NCI-H345 (cell line): ENCODE measurements at places on chromosomes 5 and 9.

DNA sequence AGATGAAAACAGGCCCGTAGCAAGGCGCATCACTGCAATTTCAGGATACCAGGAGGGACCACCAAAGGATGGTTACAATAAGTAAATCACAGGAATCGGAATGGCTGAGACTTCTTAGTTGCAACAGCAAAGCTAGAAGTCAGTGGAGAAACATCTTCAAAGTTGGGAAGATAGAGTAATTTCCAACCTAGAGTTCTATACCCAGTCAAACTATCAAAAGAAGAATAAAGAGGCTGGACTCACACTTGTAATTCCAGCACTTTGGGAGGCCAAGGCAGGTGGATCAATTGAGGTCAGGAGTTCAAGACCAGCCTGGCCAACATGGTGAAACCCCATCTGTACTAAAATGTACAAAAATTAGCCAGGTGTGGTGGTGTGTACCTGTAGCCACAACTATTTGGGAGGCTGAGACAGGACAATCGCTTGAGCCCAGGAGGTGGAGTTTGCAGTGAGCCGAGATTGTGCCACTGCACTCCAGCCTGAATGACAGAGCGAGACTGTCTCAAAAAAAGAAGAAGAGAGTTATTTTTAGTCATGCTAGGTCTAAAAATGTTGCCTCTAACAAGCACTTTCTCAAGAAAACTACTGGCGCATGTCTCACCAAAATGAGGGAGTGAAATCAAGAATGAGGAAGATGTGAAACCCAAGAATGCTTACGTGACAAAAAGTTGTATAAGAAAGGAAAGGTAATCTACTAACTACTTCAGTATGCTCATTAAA is 267.7 kb downstream of the DENND1A start:
- DNase-seq: no peak

GRCh38 chr5:161078793-161079192 is 226.8 kb upstream of the ATP10B start:
- no peak for DNase-seq

DNA sequence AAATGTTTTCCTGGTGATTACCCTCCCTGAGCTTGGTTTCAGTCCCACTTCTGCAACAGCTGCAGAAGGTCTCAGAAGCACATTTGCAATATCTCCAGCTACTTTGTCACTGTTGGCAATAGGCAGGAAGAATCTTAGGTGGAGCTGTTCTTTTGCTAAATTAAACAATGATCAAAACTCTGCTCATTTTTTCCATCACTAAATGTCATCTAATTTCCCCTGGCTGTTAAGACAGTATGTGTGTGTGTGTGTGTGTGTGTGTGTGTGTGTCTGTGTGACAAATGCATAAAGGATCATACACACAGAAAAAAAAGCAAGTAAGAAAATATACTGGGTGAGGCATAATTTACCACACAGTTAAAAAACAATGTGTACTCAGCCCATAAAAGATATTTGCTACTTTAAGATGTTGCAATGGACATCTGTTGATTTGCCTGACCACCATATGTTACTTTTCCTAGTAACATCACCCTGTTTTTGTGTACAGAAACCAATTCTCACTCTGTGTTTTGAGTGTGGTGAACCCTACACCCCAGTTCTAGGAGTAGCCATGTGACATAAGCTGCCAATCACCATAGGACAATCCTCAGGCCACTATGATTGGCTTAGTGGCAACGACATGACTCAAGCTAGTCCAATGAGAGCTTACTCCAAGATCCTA is 572.6 kb upstream of the CLINT1 start:
- no peak for DNase-seq

GRCh38 chr9:123112015-123112975 is 78.8 kb downstream of the GPR21 start:
- no peak for DNase-seq

- DNase-seq: no peak
Observed at GRCh38 chr9:104969116-104969515, 41.2 kb upstream of the ABCA1 start.

DNA sequence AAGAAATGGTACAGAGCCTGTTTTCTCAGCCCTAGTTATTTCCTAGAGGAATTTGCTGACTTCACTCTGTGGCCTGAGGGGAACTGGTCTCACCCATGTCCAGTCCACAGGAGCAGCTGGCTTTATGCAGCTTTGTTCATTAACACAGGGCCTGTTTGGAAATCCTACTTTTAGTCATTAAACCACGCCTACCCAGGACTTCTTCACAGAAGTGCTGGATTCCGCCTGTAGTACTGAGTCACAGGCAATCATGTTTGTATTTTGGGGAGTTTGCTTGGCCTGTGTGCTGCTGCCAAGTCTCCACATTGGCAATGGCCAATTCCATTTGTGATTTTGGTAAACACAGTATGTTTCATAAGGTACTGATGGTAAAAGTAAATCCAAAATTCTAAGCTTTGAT is 52.8 kb downstream of the CTNND2 start:
- no peak for DNase-seq

DNA sequence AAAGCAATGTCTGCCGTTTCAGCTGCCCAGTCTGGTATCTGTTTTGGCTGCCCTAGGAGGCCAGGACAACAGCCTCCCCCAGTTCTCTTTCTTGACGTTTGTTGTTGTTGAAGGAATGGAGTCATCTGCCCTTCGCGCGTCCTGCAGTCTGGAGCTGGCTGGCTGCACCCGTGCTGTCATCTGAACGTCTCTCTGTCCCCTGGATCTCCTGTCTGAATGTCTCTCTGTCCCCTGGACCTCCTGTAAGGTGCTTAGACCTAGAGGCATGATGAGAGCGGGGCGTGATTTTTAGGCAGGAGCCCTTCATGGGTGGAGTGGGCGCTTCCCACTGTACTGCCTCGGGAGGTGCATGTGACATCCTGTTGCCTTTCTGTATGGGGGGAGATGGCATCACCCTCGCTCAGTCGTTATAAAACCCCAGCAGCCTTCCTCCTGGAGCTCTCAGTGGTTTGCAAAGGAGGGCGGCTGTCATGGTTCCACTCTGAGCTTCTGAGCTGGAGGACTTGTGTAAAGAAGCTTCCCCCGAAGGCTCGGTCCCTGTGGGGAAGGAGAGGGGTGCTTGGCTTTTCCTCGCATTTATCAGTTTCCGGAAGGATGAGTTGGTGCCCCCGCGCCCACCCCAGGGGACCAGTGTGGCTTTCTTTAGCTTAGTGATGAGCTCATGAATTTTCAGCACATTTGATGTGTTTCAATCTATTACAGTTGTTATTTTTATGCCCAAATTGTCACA is 49.8 kb upstream of the OLFM1 start:
- no peak for DNase-seq

GRCh38 chr5:154753792-154754191 is 1.4 kb upstream of the LARP1 start:
- DNase-seq: no peak

DNA sequence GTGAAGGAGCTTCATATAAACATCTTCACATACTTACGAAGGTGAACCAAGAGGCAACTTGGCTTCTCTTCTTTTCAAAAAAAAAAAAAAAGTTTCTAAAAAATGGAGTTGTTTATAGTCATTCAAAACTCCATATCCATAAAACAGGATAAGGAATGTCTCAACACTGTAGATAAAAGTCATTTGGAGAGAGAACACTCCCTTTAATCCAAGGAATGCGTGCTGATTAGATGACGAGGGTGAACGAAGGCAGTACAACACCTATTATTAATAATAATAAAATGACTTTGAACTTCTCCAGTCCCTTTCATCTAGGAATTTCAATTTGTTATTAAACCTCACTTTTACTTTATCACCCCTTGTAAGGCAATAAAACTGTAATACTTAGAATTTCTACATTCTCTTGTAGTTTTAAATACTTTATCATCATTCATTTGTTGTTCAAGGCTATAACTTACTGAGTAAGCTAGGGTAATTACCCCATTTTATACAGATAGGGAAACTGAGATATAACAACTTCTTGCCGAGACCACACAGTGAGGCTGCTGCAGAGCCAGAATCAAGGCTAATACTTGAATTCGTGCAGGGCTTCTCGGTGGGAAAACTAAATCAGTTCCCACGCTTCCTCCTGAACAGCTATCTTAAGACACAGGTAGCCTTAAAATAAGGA is 377.1 kb downstream of the EFNA5 start:
- DNase-seq: no peak
